ENCODE measurements at places on chromosomes 6 and 20. TPM values are rescaled to one million over a fixed set of nuclear protein-coding genes. Genes with fewer than 3 reads are reported as not detected.

DNA sequence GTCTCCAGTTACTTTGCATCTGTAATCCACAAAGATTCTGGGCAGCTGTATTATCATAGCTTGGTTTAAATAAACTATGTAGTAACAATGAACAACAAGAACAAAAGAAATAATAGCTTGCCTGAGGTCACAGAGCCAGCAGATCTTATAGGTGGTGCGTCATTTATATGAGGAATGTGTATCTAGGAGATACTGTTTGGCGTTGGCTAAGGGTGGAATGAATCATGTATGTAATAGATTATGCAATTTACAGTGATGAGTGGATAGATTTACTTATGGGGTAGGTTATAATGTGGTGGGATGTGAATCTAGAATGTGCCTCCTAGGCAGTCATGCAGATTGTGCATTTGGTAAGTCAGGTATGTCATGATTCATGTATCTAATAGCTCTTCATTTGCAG, 42.8 kb downstream of the HNF4A start:
- H3K27me3 ChIP-seq, result no peaks in the 10 kb centered on the region
- no peaks in the 10 kb centered on the region for H3K4me1 ChIP-seq
- H3K36me3 ChIP-seq, result no peaks in the 10 kb centered on the region
- H3K4me3 ChIP-seq, result no peak overlapping the region

DNA sequence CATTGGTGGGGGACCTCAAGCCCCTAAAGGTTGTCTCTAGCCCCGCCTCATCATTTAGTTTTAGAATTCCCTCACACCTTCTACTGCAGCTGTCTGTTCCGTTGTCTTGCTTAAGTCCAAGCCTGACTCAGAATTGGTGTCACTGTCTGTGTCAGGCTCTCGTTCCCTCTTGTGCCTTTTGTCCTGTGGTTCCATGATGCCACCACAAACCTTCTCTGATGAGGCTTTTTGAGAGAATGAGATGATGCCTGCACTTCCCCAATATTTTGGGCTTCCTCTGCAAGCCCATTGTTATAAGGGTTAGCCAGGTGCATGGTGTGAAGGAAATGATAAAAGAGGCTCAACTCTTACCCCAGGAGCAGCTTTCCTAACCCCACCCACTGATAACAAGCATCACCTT, 8.1 kb upstream of the AKIRIN2 start:
- H3K27me3 ChIP-seq, result no peaks in the 10 kb centered on the region
- no peaks in the 10 kb centered on the region for H3K36me3 ChIP-seq
- DNase-seq, result no peak
- H3K27ac ChIP-seq, result no peak overlapping the region
- H3K4me1 ChIP-seq, result no peaks in the 10 kb centered on the region

- H3K27me3 ChIP-seq, result no peaks in the 10 kb centered on the region
- no peak overlapping the region for H3K27ac ChIP-seq
- H3K36me3 ChIP-seq, result no peaks in the 10 kb centered on the region
Observed at GRCh38 chr20:21725892-21726291, 20.4 kb downstream of the PAX1 start.

Gene TRIM10
- total RNA-seq, result not detected

Gene HLA-DRB1
- total RNA-seq, result 28.2 TPM

Data from breast epithelium (tissue), 4 donors.